ENCODE measurements at places on chromosomes 12 and 14.

- DNase-seq, result no peak
Measured at GRCh38 chr12:1322821-1323220, 271.6 kb downstream of the FBXL14 start.

DNA sequence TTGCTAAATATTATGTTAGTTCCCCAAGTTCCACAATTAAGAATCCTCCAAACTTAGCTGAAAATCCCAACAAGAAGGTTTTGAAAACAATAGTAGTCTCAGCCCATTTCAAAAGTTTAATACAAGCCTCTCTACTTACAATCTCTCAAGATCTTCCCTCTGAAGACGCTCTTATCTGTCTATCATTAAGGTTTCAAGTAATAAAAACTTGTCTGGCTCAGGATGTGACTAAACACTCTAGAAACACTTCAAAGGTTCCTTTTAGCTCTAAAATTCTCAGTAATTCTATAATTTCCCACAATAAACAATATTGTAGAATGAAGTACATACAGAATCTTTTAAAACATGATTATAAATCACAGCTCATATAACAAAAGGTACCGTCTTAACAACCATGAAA lies 16.3 kb downstream of the YAF2 start:
- no peak for DNase-seq

DNA sequence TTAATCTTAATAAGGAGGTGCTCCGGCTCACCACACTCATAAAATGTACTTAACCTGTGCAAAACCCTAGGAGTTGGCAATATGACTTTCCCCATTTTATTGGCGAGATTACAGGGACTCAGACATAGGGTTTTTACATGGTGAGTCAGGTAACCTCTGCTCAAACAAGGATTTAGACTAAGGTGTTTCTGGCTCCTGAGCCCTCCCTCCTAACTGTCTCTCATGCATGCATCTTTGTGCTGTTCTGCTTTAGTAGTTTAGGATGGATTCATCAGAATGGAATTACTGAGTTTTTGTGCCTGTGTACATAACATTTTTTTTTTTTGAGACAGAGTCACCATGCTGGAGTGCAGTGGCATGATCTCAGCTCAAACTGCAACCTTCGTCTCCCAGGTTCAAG lies 993.3 kb upstream of the TMEM132C start:
- no peak for DNase-seq

GRCh38 chr12:109961612-109962011 lies 34.6 kb downstream of the GIT2 start:
- no peak for DNase-seq

GRCh38 chr14:60091550-60092525 lies at the start of gene PCNX4:
PCNX4 (plus strand) TSS chr14:60091923; CDS start chr14:60107639, 15,716 bp downstream.
- DNase-seq, result peak; percentile 99

DNA sequence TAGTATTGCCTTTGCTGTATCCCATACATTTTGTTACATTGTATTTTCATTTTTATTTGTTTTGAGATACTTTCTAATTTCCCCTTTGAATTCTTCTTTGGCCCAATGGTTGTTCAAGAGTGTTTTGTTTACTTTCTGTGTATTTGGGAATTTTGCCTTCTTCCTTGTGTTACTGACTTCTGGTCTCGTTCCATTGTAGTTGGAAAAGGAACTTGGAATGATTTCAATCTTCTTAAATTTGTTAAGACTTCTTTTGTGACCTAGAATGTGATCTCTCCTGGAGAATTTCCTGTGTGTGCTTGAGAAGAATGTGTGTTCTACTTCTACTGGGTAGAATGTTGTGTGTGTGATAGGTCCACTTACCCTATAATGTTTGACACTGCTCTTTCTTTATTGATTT lies 304.4 kb upstream of the RTL1 start:
- no peak for DNase-seq

DNA sequence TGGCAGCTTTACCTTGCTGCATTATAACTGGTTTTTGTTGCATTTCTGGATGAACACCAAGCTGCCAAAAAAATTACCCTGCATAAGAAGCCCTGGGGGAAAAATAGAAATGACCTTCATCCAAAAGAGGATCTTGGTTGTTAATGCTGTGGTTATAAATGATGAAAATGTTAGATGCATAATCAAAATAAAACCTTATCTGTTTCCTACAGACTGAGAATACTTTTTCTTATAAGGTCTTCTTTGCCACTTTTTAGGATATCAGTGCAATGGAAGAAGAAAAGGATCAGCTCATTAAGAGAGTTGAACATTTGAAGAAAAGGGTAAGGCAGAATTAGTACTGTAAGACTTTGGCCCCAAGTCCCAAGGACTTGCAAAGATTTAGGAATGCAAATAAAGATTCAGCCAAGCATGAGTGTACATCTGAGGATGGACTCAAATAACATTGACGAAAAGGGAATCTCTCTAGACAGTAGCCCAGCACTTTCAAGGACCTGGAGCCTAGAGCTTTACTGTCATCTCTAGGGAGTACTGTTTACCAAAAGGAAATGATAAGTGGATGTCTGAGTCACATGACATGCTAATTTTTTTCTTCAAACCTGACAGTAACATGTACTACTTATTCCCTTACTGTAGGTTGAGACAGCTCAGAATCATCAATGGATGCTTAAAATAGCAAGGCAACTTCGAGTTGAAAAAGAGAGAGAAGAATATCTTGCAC lies 10.7 kb downstream of the IFT81 start:
- peak; percentile 65 for DNase-seq

DNA sequence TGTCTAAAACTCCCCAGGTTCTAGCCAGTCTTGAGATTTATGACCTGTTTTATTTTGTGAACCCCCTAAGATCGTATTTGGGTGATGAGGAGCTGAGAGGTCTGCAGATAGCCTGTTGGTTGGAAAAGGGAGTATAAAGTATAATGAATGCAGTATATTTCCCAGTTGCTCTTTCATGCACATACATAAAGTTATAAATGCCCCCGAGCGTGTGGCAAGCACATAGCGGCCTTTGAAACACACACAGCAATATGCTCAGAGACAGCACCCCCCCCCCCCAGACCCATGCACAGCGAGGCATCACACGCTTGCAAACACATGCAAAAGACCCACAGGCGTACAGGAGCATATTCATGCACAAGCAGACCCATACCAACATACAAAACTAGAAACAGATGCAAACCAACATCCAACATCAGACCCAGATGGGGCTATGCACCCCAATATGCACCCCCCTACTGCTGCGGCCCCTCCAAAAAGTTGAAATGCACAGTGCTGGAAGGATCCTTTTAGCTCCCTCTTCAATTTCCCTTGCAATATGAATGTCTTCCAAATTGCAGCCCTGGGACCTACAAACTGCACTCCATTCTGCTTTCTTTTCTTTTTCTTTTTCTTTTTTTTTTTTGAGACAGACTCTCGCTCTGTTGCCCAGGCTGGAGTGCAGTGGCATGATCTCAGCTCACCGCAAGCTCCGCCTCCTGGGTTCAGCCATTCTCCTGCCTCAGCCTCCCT lies 82.2 kb upstream of the TBX3 start:
- DNase-seq, result no peak

Measured in putamen (tissue), 1 donor.